ENCODE measurements at places on chromosomes 2 and 18. TPM values are rescaled to one million over a fixed set of nuclear protein-coding genes. Genes with fewer than 3 reads are reported as not detected.

Gene SS18
- total RNA-seq, result 31.0 TPM

Gene TUBA4B
- total RNA-seq, result not detected

Gene FAM110C
- 0.43 TPM for total RNA-seq

Gene APOB
- 8.5 TPM for total RNA-seq

Gene CCDC102B
- 3.3 TPM for total RNA-seq

Gene HOXD1
- total RNA-seq, result 9.8 TPM

Gene ACTR3
- 45.4 TPM for total RNA-seq

Gene SATB2
- 1.2 TPM for total RNA-seq

Gene IL1A
- total RNA-seq, result not detected

Gene ILKAP
- total RNA-seq, result 22.6 TPM

Gene CAPN14
- total RNA-seq, result not detected

Gene CKAP2L
- total RNA-seq, result not detected

DNA sequence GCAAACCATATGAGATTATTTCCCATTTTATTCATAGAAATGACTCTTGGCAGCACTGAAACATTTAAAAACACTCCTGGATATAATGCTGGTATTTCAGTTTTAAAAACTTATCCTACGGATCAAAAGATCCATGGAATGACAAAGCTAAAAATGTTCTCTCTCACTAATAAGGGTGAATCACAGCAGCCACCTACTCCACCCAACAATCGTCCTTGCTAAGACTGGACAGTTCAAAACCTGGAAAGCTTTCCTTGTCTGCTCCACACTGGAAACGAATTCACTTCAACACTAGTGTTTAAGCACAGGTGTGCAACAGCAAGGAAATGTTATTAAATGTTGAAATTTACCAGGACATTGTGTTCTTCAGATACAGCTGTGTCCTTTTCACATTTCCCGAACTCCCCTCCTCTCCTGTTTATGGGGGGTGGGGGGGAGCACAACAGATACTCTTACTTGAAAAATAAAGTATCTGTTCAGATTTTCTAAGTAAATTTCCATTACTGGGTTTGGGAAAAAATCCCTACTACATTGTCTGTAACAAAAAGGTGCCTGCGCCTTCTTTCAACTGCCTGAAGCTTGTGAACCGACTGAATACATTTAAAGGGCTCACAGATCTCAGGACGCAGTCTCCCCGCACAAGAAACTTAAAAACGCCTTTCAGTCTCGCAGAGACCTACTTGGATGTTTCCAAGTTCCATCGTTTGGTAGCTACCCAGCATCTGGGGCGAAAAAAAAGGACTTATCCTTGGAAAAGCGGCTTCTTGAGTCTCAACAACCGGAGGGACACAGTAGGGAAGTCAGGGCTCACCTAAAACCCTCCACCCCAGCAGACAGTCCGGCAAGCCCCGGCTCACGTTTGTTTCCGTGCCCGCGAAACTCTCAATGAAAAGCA is 1.3 kb downstream of the YWHAQ start:
- DNase-seq, result no peak

- DNase-seq, result peak; percentile 72
These were observed 121.0 kb downstream of the MYO1B start for GRCh38 chr2:191366199-191366598.

- no peak for DNase-seq
These were observed 468.3 kb upstream of the RAB12 start for GRCh38 chr18:8140841-8141501.

GRCh38 chr2:234679741-234680687 is 183.1 kb upstream of the ARL4C start:
- DNase-seq, result peak; percentile 84

GRCh38 chr2:138780446-138780880 is 273 bp upstream of the NXPH2 start:
- DNase-seq, result no peak

DNA sequence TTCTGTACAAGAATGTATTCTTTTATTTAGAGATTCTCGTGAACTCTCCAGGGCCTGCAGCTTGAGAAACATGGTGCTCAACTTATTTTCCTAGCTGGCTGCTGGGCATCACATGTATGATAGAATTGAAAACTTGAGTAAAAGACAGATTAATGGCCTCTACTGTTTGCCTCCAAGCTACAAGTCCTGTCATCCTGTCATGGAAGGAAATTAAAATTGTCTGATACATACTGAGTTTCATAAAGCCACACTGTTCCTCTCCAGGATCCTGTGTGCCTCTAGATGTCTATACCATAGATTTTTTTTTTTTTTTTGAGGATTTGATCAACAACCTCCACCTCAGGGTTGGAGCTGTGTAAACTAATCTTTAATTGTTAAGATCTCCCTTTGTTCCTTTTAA is 38.5 kb downstream of the UPP2 start:
- no peak for DNase-seq

DNA sequence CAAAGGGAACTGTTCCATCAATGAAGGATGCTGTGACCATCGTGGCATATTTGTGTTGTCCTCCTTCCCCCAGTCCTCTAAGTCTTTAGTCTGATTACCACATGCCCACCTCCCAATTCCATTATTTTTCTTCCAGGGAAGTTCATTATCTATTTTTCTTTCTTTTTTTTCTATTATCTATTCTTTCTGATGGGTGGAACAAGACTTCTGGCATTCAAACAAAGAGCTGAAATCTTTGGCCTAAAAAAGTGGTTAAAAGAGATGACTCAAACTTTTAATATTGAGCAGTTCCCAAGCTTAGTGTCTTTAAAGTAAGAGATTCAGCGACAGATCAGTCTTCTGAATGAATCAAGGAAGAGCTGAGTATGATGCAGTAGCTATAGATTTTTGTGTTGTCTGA is 66.6 kb downstream of the DIS3L2 start:
- DNase-seq, result no peak

DNA sequence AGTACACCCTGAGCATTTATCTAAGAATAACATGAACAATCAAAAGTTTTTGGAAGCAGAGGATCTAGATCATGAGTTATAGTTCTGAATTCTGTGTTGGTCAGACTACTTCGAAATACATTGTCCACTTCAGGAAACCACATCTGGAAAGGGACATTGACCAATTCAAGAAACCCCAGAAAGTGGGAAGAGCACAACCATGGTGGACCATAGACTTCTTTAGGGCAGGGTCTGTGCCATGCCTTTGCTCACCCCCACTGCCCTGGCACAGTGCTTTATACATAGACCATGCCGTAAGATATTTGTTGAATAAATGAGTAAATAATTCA is 44.3 kb upstream of the CYP1B1 start:
- DNase-seq, result no peak

DNA sequence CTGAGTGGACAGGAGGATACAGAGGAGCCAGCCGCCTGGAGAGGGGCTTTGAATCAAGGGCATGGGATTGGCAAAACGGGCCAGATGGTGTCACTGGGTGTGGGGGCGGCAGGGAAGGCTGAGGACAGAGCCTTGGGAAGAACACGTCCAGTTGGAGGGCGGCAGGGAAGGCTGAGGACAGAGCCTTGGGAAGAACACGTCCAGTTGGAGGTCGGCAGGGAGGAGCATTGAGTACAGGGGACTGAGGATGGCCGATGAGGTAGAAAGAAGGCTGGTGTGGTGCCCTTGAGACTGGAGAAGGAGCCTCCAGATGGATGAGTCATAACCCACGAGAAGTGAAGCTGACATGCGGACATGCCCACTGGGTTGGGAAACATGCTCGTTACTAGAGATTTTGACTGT is 4.5 kb downstream of the HES6 start:
- no peak for DNase-seq

GRCh38 chr2:217222309-217222910 is 362.5 kb upstream of the TNP1 start:
- DNase-seq, result no peak

DNA sequence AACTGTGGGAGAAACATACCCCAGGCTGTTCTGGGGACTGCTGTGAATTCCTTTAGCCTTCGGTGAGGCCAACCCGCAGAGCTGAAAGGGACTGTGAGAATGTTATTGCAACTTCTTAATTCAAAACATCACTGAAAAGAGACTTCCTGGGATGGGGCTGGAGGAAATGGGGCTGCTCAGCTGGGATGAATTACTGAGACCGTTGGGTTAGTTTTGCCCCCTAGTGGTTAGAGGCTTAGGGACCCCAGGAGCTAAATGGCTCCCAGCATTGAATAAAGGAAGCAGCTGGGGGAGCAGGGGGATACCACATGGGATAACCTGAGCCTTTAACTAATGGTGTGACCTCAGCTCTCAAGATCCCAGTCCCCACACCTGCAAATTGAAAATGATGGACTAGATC is 941.1 kb upstream of the FANCL start:
- no peak for DNase-seq

- DNase-seq, result no peak
These were observed 376.4 kb downstream of the INSIG2 start for GRCh38 chr2:118464546-118465265.

- DNase-seq, result peak; percentile 21
These were observed 126.2 kb upstream of the GPC1 start for GRCh38 chr2:240309214-240309613.

GRCh38 chr2:6819668-6820067 is 46.0 kb downstream of the CMPK2 start:
- DNase-seq, result no peak

GRCh38 chr18:36758623-36759022 is 70.2 kb downstream of the TPGS2 start:
- no peak for DNase-seq

Data from ascending aorta (tissue), 2 donors.